ENCODE measurements at places on chromosomes 16 and 17.

DNA sequence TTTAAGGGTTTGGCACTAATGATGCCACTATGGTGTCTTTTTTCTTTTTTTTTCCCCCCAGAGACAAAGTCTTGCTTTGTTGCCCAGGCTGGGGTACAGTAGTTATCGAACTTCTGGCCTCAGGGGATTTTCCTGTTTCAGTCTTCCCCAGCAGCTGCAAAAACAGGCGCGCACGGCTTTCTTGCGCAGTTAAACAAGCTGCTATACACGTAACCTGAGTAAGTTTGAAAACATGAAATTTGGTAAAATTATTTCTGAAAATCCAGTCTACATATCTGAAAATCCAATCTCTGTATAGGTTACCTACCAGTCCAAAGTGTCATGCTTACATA is 11.8 kb downstream of the TEX14 start:
- no peak for DNase-seq

DNA sequence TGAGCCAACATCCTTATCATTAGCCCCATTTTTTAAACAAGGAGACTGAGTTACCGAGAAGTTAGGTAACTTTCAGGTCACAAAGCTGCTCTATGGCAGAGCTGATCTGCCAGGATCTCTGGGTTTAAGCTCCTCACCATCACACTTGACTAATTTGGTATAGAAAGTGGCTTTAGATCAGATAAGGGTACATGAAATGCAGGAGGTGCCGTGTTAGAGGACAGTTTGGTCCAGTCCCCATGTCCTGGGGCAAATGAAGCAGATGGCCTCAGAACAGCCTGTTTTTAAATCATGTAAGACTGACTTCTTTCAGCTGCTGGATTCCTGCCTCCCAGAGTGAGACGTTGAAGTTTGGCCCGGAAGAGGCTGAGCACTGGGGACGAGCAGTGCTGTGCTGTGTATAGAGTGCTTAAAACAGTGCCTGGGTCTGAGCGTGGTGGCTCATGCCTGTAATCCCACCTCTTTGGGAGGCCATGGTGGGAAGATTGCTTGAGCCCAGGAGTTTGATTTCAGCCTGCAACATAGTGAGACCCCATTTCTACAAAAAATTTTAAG is 187.0 kb upstream of the CACNG3 start:
- DNase-seq, result no peak

GRCh38 chr17:64259426-64259825 is 3.6 kb downstream of the TEX2 start:
- DNase-seq, result no peak

DNA sequence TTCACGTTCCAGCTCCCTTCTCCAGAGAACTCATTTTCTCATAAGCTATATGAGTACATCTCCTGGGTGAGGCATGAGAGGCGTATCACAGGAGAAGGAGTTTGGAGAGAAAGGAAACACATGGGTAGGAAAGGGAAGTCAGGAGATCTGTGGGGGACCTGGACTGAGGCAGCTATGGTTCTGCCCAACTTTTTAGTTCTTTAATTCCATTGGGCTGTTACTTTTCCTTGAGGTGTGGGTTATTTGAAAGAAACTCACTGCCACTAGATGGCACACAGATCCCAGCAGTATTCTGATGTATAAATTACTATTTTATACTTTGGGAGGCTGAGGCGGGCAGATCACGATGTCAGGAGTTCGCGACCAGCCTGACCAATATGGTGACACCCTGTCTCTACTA is 63.6 kb downstream of the NUP93 start:
- DNase-seq, result no peak

DNA sequence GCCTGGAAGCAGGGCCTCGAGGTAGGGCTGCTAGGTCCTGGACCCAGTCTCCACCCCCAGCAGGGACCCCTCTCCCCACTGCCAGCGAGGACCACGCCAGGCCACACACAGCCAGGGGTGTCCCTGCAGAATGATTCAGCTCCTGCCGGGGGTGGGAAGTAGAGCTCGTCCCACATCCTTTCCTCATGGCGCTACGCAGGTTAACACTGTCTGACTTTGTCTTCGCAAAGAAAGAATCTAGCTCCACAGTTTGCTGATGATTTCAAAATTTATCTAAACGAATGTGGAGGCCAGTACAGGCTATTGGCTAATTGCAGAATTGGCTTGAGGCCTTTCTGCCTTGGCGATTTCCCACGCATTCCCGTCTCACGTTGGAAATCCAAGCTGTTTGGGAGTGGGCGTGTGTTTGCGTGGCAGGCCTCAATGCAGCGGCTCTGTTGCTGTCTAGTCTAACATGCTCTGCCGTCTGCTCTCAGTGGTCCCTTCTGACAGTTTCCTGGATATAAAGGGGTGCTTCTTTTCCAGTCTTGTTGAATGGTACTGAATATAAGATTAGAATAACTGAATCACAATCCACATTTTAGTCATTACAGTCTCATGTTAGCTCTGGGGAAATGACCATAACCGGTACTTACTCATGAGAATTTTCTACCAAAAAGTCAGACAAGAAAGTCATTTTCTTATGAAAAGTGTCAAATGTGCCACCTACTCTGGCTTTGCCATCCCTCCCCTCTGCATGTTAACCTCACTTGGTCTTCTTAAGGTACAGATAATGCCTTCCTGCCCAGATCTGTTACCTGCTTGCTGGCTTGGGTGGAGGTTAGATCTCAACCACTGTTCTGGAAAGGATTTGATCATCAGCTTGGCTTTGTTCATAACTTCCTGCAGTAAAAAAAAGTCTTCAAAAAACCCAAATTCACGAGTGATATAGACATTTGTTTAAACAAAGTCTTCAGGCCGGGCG is 252.4 kb downstream of the NTN1 start:
- DNase-seq, result no peak

DNA sequence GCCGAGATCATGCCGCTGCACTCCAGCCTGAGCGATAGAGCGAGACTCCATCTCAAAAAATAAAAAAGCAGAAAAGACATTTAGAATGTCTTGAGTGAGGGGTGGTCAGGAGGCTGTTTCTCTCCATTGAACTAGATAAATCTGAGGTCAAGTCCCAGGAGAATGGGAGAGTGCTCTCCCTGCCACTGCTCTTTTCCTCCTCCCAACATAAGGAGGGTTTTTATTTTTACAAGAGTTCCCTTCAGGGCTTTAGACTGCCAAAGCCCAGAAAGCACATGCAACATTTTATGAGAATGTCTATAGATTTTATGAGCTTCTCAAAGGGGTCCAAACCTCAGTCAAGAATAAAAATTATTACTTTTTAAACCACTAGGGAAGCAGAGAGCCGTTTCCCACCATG is 1.6 kb downstream of the RND2 start:
- DNase-seq, result no peak
